ENCODE measurements at places on chromosomes 4 and X.

DNA sequence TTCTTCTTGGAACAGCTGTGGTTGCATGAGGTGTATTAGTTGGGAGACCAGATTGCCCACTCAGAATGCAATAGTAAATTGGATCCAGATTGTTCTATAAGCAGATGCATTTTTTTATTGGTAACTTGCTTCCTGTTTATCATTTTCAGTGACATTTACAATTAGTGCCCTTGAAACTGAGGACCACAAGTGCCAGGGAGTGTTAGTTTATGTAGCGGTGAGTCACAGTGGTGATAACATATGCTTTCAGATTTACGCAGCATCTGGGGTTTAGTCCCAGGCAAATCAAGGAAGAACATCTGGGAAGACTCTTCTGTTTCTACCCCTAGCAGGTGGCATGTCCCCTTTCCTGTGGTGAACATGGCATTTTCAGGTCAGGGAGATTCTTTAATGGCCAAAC lies 24.1 kb downstream of the FRMPD4 start:
- no peak for DNase-seq

DNA sequence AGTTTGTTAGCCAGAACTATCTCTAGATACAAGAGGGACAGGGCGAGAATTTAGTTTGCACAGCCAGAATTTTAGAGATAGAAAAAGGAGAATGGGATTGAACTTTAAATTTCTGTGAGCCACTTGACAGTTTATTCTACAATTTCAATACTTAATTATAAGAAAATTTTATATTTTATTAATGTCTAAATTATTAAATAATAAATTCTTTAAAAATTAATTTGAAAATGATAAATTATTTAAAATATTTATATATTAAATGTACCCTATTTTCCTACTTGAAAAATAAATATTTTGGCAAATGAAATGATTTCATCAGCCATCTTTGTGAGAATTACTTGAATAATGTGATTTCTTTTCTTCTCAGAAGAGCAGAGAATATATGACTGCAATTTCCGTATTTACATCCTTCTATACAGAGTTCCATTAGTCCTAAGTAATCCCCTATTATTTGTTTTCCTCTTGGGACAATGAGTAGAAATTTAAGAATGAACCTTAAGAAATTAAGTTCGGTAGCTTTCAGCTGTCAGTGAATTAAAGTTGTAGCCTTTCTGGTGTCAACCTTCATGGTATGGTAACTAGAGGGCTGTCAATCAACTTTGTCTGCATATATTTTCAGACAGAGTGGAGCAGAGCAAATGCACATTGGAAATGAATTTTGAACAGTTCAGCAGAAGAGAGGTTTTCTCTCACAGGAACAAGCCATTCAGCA lies 763.9 kb downstream of the PCDH18 start:
- no peak for DNase-seq

GRCh38 chr4:115323106-115323707 lies 209.8 kb upstream of the NDST4 start:
- DNase-seq, result no peak

DNA sequence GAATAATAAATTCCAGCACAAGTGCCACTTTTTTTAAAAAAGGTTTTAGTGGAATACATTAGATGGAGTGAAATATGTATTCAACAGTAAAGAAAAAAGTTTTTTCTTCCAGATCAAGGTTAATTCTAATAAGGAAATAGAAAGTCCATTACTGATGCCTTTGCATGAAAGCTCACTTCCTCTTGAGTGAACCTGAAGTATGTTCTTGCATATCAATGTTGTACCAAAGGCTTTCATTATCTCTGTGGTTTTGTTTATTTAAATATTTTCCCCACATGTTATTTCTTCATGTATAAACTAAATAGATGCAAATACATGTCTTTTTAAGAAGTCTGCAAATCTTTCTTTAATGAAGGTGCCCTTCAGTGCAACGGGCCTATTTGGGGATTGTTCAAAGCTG lies 307.9 kb downstream of the C4orf33 start:
- DNase-seq, result no peak

DNA sequence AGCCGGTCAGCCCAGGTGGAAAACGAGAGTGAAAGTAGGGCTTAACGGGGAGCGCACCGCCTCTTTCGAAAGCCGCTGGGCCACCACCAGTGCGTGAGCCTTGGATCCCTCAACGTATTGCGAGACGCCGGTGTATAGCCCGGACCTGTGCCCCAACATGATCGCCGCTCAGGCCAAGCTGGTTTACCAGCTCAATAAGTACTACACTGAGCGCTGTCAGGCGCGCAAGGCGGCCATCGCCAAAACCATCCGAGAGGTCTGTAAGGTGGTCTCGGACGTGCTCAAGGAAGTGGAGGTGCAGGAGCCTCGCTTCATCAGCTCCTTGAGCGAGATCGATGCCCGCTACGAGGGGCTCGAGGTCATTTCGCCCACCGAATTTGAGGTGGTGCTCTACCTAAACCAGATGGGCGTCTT lies 929 bp downstream of the MAB21L2 start:
- DNase-seq, result no peak

- DNase-seq, result no peak
These were observed 470.2 kb downstream of the SPRY1 start for GRCh38 chr4:123866796-123867195.

- DNase-seq, result no peak
These were observed 114.6 kb downstream of the RBM47 start for GRCh38 chr4:40515037-40515397.

- DNase-seq, result no peak
These were observed 826.6 kb upstream of the SLIT2 start for GRCh38 chr4:19425146-19425545.

GRCh38 chrX:74230094-74230493 lies 73.9 kb upstream of the ZCCHC13 start:
- no peak for DNase-seq
